ENCODE measurements at places on chromosomes 6 and 20.

DNA sequence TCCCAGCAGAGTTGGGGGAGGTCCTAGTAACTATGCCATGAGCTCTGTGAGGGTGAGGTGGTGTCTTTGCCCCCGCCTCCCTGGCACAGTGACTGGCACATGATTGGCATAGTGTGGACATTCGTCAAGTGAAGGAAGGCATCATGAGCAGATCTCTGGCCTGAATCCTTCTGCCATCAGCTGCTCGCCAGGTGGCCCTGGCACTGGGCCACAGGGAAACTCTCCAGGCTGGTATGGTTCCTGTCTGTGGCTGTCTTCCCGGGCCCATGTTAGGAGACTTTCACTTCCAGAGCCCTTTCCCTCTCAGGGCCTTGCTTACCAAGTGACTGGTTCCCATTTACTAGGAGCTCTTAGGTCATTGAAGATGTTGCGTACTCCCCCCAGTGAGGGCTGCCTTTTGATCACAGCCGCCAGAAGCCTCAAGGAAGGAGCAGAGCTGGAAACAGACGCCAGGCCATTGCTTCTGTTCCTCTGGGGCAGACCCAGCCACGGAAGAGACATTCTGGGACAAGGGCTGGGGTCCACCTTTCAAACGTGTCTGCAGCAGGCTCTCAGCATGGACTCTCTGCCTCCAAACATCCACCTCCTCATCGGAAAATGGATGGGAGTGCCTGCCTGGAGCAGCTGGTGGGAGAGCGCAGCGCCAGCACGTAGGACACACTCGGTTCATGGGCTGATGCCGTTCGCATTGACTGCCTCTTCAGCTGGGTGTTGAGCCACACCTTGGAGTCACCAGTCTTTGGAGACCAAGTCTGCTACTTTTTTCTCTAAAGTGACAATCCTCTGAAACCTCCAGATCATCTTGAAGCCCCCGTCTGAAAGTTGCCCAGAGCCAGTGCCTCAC lies 67.2 kb downstream of the PTPN1 start:
- DNase-seq, result no peak

DNA sequence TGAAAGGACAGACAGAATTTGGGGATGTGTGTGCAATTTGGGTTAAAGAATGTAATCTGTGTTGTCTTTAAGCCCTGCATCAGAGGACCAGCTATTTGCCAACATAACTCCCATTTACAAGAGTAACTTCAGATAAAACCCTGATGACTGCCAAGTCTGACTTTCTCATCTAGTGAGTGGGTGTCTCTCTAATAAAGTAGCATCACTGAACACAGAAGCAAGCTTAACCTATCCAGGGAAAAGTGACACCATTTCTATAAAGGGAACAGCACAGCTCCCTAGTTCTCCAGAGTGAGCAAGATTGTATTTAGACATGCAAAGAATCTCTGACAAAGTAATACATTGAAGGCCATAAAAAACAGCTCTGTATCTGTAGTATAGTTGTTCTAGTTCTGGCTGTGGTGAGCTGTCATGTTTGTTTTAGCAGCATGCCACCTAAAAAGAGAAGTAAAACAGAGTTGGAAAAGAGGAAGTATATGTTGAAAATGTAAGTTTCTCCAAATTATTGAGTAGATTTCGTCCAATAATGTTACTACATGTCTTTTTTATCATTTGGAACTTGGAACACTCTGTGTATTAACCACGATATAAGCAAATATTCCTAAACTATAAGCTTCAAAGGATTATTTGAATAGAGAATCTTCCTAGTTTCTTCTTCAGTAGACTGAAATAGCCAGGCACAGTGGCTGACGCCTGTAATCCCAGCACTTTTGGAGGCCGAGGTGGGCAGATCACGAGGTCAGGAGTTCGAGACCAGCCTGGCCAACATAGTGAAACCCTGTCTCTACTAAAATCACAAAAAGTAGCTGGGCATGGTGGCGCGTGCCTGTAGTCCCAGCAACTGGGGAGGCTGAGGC lies 8.8 kb upstream of the PIM1 start:
- no peak for DNase-seq

DNA sequence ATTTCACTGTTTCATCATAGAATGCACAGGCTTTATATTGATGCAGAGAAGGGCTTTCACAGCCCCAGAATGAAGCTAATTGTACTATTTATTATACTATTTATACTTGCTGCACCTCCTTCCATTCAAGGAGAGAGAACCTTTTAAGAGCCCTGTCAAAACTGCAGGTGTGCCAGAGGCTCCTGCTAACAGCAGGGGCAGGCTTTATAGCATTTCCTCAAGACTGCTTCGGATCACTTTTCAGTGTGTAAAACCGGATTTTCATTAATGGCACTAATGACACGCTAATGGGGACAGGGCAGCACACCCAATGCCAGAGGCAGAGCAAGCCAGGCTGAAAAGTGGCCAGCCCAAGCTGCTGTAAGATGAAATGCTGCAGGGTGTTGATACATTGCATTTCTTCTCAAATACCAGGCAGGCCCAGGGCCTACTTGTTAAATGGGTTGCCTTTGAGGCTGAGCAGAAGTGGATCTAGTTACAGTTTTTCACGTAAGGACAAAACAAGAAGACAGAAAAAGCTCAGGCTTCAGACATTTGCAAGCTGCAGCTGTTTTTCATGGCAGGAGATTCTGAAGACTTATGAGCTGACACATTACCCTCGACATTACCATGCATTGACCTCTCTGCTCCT lies 487.7 kb upstream of the BTBD3 start:
- no peak for DNase-seq

GRCh38 chr6:90264561-90264960 lies 32.1 kb downstream of the BACH2 start:
- DNase-seq, result no peak

DNA sequence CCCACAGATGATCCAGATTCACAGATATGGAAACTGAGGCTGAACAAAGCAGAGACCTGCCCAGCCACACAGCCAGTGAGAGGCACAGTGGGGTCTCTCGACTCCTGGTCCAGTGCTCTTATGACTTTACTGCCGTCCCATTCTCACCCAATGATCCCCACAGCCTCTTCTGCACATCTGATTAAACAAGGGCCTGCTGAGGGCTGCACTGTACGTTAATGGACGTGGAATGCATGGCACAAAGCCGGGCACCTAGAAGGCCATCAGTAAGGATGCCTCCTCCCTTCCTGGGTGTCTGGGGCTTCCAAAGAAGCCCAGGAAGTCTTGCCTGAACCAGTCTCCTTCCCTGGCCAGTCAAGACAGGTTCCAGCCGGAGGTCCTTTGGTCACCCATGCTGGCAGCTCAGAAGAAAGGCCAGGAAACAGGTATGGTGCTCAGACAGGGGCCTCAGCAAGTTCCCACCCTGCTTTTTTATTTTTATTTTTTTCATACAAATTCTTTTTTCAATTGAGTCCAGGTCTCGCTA lies 3.8 kb downstream of the TFEB start:
- no peak for DNase-seq

GRCh38 chr6:14673201-14673600 lies 555.6 kb downstream of the CD83 start:
- DNase-seq, result no peak

DNA sequence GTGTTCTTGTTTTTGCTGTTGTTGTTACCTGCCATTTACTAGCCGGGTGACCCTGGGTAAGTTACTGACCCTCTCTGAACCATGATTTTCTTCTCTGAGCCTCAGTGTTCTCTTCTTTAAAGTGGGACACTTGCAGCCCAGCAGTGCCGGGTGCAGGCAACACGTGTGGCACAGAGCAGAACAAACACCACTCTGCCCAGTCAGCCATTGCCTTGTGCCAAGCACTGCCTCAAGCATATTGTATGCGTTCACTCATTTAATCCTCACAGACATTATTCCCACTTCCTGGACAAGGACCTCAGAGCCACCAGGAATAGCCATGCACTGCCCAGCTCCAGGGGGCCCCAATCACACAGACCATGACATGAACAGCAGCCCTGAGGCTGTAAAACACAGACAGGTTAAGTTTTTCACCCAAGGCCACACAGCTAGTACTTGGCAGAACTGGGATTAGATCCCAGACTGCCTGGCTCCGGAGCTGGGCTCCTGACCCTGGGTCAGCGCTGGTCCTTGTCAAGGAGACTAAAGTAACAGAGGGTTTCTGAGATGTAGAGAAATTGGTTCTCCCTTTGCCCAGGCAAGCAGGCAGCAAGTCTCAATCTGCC lies 74.0 kb upstream of the PTPN1 start:
- no peak for DNase-seq

DNA sequence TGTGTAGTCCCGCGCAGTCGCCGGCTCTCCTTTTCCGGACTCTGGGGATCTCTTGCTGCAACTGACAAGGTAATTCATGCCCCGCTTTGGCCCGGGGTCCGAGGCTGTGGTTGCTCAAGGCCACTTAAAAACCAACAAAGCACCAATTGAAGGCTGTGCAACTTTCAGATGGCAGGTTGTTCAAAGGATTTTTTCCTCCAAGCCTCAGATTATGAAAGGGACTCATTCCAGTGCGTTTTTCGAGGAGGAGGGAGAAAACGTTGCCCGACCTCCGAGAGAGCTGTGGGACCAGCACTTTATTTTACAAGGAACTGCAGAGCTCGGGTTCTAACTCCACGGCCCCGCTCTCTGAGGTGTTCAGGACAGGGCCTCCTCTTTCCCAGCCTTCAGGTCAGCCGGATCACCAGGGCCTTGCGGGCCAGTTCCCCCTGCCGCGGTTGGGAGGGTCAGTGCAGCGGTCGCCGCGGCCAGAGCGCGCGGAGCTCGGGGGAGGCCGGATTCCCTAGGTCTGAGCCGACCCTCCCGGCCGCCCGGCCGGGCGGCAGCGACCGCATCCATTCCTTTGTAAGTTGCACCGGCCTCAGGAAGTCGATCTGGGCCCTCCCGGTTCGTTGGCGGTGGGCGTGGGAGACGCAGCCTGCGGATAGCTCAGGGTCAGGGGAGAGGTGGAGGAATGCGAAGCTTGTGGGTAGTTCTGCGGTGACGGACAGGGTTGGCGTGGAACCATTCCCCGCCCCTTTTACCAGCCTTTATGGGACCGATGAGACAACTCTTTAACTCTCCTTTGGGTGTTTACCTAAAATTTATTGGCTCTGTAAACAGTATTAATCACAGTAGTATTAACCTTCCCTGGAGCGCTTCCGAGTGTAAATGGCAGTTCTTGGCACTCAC lies 1.6 kb downstream of the UTRN start:
- DNase-seq, result no peak

- no peak for DNase-seq
Measured at GRCh38 chr20:55174635-55175034, 699.2 kb downstream of the DOK5 start.

DNA sequence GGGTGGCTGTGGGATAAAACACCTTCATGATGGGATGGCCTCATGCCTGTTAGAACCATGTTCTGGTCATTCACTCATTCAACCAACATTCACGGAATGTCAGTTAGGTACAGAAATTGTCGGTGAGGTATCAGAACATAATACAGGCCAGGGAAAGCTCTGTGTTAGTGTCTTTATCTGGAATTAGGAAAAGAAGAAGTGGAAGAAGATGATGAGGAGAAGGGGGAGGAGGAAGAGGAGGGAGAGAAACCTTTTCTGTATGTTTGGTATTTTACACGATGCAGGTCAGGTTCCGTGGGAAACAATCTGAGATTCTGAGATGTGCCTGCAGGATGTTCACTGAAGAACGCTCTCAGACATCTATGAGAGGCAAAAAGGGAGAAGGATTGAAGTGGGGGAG lies 5.6 kb downstream of the ADTRP start:
- DNase-seq, result no peak

GRCh38 chr20:59371431-59371830 lies 71.0 kb downstream of the EDN3 start:
- DNase-seq, result no peak

- DNase-seq, result no peak
Measured at GRCh38 chr6:130810307-130811030, 16.7 kb upstream of the SMLR1 start.

- DNase-seq, result no peak
Measured at GRCh38 chr20:62208795-62209755, 11.0 kb downstream of the HRH3 start.

- peak; percentile 70 for DNase-seq
Measured at GRCh38 chr6:97394160-97394748, 111.2 kb upstream of the MMS22L start.

- DNase-seq, result no peak
Measured at GRCh38 chr6:75220357-75220756, 14.5 kb upstream of the COL12A1 start.

DNA sequence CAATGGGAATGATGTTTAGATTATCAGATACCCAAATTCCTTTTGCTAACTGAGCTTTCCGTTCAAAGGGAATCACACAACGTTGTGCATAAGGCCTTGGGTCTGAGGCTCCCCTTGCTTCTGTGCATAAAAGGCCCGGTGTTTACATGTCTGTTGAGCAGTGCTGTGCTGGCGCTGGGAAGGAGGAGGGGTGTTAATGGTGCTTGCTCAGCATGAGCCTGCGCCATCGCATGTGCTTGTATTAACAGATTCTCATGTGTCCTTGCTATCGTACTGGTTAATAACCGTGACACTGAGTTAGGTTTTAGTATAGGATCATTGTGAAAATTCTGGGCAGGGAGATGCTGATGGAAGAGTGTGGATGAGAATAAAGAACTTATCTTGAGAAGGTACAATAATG lies 62.3 kb upstream of the TRAF3IP2 start:
- DNase-seq, result no peak

DNA sequence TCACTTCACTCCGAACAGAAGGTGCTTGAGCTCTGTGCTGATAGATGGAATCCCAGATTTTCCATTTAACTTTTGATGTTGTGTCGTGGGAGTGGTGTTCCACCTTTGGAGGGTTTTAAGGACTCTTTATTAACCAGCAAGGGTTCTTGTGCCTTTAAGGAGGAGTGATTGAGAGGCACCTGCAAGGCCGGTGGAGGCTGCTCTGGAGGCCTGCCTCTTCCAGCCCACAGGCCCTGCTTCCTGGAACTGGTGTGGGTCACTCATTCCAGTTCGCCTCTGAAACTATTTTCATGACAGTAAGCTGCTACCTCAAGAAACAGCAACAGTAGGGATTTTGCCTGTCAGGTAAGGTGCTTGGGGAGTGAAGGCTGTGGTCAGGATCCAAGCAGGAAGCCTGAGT lies 58.8 kb upstream of the APCDD1L start:
- DNase-seq, result no peak

- peak; percentile 91 for DNase-seq
Measured at GRCh38 chr6:43635387-43636307, at the start of gene MAD2L1BP. MAD2L1BP (plus strand) TSS chr6:43635840; CDS start chr6:43635876, 36 bp downstream.

DNA sequence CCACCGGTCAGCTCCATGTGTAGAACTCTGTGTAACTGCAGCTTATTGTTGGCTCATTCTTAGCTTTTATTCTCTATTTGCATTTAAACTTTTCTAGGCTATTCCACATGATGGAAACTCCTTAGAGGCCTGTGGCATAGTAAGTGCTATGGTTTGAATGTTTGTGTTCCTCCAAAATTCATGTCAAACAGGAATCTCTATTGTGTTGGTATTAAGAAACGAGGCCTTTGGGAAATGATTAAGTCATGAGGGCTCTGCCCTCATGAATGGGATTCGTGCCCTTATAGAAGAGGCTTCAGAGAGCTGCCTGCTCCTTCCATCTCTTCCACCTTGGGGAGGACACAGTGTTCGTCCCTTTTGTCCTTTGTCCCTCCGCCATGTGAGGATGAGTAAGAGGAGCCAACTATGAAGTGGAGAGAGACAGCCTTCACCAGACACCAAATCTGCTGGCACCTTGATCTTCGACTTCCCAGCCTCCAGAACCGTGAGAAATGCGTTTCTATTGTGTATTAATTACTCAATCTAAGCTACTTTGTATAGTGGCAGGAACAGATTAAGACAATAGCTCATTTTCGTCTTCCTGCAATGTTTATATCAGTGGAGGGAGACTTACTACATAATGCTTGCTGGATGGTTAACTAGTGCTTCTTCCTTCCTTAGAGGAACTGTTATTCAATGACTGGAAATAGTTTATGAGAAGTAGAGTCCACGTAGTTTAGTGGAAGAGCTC lies 361.1 kb downstream of the FARS2 start:
- DNase-seq, result no peak

Measured in CD4-positive, CD25-positive, alpha-beta regulatory T cell (primary cell).